ENCODE measurements at places on chromosomes 2 and 18. TPM values are rescaled to one million over a fixed set of nuclear protein-coding genes. Genes with fewer than 3 reads are reported as not detected.

The REG3A gene
- total RNA-seq, result not detected

The PDE11A gene
- not detected for total RNA-seq

The ASB18 gene
- total RNA-seq, result not detected

GRCh38 chr2:171166328-171166983 lies 5.8 kb upstream of the TLK1 start:
- DNase-seq, result no peak
- no peaks in the 10 kb centered on the region for H3K27me3 ChIP-seq
- H3K4me3 ChIP-seq, result no peak overlapping the region
- H3K27ac ChIP-seq, result no peak overlapping the region

Measured in CD4-positive, CD25-positive, alpha-beta regulatory T cell (primary cell).